ENCODE measurements at places on chromosomes 7 and 10.
A peak's percentile ranks its signal among the peaks of the same experiment; 100 is the strongest.

- no peak for DNase-seq
Observed at GRCh38 chr7:41470081-41470480, 232.8 kb downstream of the INHBA start.

DNA sequence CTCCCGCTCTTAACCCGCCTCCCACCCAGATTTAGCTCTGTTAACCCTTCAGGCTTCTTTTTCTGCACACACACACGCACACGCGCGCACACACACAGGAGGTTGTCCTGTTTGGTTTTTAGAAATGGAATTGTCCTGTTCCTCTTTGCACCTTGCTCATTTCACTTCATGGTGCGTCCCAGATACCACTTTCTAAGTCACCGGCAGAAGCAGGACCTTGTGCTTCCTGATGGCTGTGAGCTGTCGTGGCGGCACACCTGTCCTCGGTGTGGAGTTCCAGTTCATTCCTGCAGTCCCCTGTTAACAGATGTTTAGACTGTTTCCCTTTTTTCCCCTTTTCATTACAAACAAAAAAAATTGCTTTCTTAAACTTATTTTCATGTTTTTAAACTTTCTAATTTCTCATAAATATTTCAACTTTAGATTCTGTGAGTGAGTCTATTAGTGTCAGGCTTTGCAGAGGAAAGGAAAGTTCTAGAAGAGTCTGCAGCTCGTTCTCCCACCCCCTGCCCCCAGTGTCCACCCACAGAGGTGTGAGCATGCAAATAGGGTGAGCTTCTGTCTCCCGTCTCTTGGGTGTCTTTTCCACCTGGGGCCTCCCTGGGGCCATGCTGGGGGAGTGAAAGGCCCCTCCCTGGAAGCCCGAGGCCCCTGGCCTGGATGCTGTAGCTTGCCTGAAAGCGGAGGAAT, 85.5 kb downstream of the LHPP start:
- no peak for DNase-seq

- DNase-seq, result no peak
Observed at GRCh38 chr7:134548877-134549276, at the start of gene AKR1B15. Gene AKR1B15 (plus strand): TSS chr7:134549110. CDS start chr7:134564620, 15,510 bp downstream.

GRCh38 chr7:80134115-80134535, 506 bp upstream of the GNAI1 start:
- DNase-seq, result peak; percentile 67

DNA sequence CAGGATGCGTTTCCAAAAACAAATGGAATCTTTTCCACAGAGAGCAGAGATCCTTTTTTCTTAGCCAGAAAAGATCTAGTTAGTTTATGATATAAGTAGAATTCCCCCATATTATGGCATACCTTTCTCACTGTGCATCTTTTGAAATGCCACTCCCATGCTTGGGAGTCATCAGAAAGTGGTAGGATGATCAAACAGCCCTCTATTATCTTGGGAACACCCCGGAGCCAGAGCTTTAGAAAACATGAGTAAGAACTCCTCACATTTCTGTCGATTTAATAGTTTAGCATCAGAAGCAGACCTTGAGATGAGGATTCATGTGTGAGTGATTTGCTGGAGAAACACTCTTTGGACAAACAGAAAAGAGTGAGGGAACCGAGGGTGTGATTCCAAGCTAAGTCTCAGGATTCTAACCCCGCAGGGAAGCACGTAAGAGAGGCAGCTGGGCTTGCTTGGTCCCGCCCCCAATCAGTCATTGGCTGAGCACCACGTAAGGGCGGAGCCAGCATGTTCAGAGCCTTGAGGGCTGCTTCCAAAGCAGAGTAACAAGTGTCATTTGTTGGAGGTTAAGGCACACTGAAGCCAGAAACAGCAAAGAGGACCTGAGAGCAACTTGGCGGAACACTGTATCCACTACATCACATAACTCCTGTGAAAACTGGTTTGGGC, 43.7 kb upstream of the NXPH1 start:
- DNase-seq, result no peak
